NCI-H2081 treated with DMSO at 0.1 percent for 48 hours (cell line): ENCODE measurements at places on chromosomes 13 and 19.

GRCh38 chr19:41323023-41323422, 13.1 kb downstream of the CCDC97 start:
- no peak for DNase-seq

DNA sequence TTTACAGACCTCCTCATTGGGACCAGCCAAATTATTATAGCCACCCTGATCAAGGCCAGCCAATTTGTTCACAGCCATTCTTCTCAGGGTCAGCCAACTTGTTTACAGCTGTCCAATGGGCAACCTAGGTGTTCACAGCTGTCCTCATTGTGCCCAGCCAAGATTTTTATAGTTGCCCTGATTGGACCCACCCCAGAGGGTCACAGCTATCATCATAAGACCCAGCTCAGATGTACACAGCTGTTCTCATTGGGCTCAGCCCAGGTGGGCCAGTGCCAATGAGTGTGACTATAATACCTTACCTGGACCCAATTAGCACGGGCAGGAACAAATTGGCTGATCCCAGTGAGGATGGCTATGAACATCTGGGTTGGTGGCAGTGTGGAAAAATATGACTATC, 1151.8 kb downstream of the UQCRFS1 start:
- DNase-seq = no peak

DNA sequence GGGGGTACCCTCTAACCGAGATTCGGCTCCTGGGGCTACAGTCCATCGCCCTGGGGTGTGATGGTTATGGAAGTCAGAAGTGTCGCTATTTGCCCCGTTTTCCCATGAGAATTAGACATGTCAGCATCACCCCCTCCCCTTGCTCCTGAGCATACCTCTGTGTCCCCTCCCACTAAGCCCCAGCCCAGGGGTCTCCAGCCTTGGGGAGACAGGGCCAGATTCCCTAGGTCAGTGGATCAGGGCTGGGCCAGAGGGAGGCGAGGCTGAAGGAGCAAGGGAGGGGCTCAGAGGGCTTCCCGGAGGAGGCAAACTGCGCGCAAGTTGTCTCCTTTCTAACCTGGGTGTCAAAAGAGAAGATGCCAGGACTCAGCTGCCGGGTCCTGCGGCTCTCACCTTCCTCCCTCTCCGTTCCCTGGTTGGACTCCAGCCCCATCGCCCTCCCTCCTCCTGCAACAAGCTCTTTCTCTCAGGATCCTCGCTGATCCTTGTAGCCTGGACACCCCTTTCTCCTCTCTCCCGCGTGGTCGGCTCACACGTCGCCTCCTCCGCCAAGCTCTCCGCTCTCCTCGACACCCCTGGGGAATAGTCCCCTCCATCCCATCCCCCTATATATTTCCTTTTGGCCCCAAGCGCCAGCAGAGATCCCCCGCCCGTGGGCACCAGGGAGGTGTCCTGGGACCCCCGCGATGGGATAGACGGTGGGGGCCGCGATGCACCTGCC, 459 bp upstream of the TMEM59L start:
- DNase-seq = no peak

DNA sequence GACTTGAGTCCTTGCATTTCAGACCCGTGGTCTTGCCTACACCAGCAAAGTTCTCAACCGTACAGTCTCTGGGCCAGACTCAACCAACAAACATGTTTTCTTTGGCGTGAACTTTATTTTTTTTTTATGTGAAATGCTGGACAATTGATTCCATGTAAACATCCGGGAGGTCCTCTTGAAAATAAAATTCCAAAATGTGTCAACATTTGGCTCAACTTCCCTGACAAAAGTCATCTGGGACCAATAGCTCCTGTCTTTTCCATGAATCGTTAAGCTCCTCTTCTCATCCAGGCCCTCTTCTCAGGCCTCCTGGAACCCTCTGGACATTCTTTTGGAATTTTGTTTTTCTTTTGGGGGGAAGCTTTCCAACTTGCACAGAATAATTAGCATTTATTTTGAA, 2.7 kb downstream of the ALDH16A1 start:
- no peak for DNase-seq

DNA sequence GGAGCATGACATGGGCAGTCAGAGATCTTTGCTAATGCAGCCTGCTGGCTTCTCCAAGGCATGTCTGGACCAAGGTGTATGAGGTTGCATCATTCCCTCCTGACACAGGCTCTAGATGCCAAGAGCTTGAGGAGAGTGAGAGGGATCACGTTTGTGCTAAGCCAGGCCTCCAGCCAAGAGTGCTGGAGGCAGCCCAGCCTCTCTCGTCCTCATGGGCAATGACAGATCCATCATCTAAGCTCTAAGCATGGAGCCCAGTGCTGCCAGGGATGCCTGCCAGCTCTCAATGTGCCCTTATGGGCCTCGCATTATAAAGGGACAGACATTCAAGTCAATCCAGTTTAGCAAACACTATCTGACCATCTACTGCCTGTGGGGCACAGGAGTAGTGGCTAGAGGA, 136.3 kb upstream of the VSTM2B start:
- DNase-seq = no peak

GRCh38 chr13:97239943-97240787, 18.0 kb downstream of the MBNL2 start:
- no peak for DNase-seq

- DNase-seq = no peak
Measured at GRCh38 chr13:93881411-93881810, 598.1 kb downstream of the DCT start.

DNA sequence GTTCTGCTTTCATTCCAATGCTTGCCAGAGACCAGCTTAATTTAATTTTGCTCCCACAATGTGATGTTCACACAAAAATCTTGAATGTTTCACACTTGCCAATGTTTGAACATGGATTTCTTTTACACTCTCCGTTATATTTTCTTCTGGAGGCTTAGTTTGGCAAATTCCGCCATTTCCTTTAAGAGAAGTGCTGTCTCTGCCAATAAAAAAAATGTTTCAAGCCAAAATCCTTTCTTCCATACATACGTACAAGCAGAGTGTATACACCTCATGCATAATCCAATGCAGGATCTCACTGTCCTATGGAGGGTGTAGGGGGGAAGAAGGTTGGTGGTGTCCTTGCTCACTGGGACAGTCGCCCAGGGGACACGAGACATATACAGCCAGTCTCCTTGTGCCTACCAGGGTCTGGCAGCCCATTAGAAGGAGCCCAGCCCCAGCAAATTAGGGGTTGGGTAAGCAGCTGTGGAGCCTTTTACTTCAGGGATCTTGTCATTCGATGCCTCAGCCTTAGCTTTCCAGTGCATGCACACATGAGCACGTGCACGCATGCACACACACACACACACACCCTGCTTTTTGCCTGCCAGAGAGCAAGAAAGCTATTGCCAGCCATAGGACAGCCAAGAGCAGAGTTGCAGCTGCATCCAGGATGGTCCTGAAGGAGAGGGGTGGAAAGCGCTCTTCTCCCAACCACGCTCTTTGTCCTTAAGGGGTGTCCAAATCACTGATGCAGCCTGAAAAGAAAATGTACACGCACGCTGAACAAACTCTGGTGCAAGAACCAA, 208.3 kb downstream of the FOXO1 start:
- DNase-seq = no peak

DNA sequence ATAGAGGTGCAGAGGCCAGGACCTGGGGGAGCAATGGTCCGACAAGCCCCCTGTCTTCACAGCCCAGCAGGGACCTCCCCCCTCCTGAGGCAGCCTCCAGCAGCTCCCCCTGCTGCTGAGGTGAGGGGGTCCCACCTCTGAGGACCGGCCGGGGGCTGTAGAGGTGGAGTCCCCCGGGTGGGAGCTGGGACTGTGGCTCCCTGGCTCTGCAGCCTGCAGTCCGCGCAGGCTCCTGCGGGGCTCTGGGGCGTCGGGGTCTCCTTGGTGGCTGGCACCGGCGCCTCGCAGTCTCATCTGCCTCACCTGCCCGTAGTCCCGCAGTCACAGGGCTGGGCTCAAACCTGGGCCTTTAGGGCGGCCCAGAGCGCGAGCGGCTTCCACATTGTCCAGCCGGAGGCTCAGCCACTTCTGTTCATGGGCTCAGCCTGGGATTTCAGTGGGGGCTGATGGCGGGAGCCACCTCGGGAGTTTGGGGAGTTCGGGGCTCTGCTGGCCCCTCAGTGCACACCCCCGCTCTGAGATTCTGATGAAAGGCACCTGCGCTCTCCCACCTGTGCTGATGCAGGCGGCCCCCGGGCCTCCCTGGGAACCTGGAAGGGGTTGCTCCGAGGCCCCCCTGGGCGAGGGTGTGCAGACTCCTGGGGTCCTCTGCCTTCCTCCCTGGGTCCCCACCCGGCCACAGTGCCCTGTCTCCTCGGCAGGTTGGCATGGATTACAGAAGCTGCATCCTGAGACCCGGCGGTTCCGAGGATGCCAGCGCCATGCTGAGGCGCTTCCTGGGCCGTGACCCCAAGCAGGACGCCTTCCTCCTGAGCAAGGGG, 7.0 kb upstream of the ZNF554 start:
- DNase-seq = no peak

DNA sequence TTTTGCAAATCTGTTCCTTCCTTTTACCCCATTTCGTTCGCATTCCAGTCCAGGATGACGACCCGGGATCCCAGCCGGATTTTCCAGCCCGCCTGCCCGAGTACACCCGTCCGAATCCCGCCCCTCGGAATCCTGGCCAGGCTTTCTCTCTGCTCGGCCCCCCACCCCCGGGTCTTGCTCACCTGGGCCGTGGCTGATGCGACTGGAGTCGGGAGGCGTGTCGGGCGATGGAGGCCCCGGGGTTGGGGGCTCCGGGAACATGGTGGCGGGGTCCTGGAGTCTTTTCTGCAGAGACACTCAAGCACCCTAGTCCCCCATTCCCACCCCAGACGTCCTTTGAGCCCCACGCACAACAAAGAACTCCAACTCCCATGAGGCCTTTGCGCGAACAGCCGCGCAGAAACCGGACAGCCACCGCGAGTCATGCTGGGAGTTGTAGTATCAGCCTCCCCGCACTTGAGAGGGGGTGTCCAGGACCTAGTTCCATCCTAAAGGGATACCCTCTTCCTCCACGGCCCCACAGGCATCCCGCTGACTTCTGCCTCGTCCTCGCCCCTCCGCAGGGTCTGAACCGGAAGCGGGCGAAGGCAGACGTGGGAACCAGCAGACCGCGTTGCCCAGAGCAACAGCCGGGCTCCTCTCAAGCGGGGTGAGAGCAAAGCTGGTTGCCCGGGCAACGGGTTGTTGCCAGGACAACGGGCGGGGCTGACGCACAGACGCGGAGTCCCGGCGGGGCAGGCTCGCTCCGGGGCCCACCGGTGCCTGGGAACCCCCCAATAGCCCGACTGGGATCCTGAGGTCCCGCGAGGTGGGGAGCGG, 1.1 kb downstream of the SYT5 start:
- DNase-seq = no peak

- DNase-seq = no peak
Measured at GRCh38 chr13:112972867-112973576, 4.0 kb downstream of the MCF2L start.

DNA sequence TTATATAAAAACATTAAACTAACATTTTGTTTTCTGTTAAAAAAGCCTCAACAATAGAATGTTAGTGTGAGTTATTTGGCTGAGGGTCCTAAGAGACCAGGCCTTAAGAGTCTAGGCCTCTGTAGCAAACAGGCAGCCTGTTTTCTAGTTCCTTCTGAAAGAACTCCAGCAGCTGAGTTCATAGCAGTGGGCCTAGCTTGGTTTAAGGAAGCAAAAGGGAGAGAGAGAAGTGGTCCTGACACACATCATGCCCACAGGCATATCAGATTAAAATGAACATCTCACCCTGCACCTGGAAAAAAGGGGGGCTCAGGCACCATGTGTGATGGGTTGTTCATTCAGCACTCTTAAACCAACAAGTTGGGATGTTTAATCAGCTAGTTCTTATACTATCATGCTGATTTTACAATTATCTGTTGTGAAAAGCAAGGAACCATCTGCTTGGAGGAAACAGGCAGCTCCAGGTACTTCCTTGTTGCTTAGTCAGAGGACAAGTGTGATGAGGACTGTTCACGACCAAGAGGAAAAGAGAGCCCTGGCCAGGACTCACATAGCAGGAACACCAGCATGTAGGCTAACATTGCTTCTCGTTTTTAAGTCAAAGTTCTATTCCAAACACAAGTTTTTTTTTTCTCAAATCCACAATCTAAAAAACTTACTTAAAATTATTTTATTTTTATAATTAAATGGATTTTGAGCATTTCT, 81.3 kb upstream of the FRY start:
- DNase-seq = no peak

GRCh38 chr13:112142401-112142930, 75.5 kb downstream of the SOX1 start:
- no peak for DNase-seq

- no peak for DNase-seq
Measured at GRCh38 chr19:49741210-49741844, 21.8 kb downstream of the TSKS start.

- no peak for DNase-seq
Measured at GRCh38 chr13:113207460-113207859, 1.0 kb downstream of the PCID2 start.

GRCh38 chr19:6069268-6069791, 41.0 kb downstream of the RFX2 start:
- DNase-seq = no peak

DNA sequence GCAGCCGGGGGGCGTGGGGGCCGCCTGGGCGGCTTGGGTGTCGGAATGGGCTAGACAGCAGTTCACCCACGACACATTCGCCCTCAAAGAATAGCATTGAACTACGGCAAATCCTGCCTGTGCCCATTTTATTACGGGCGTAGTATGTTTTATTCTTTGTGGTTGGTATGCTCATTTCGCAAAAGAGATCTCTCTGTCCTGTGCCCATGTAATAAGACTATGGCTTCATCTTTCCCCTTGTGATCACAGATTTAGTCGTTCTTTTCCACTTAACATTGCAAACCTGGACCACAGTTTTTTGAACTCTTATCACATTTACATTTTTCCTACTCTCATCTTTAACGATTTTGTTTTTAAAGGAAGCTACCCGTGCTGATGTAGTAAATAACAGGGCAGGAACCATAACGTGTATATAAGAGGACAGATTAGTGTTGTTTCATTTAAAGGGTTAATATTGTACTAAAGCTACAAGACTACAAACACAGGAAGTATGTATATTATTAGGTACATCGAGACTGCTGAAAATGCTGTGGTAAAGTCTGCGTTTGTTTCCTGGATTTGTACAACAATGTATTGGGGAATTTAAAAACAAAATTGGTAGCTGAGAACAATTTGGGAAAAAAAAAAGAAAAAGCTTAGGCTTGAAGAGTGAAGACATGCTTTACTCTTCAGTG, 3.2 kb upstream of the MYCBP2 start:
- no peak for DNase-seq

GRCh38 chr19:19381007-19381926, 24.2 kb upstream of the GATAD2A start:
- DNase-seq = no peak

GRCh38 chr13:40254394-40254793, 412.0 kb downstream of the FOXO1 start:
- no peak for DNase-seq
